ENCODE measurements at places on chromosomes 12 and 14.

GRCh38 chr14:76701981-76702380 lies 59.3 kb upstream of the VASH1 start:
- DNase-seq, result no peak

DNA sequence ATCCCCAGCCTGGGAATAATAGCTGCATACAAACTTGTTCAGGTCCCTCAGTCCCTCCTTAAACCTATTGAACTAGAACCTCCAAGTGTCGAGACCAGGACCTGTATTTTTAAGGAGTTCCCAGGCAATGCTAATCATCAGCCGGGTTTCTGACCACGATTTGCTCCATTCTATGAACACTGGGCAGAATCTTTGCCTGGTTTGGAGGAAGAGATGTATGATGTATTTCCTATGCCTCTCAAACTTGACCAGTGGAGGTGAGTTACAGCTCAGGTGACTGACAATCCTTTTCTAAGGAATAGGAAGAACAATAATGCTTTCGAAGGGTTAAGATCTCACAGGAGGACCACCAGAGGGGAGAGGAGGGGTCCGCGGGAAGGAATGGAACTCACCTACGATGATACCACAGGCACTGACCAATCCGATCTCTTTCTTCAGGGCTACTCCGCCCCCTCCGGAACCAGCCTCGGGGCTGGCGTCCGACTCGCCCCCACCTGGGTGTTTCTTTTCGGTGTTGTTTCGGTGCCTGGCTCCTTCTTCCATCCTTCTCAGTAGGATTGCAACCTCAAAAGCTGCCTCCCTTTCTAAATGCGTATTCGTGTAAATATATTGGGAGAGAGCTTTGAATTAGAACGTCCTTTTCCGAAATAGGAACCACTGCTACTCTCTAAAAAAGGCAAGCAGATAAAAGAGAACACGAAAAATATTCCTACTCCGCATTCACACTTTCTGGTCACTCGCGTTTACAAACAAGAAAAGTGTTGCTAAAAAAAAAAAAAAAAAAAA lies 895 bp downstream of the SLC7A8 start:
- peak; percentile 26 for DNase-seq

- no peak for DNase-seq
Measured at GRCh38 chr14:56118611-56119181, 485 bp downstream of the PELI2 start.

- DNase-seq, result no peak
Measured at GRCh38 chr14:101098177-101098576, 194.7 kb upstream of the RTL1 start.

DNA sequence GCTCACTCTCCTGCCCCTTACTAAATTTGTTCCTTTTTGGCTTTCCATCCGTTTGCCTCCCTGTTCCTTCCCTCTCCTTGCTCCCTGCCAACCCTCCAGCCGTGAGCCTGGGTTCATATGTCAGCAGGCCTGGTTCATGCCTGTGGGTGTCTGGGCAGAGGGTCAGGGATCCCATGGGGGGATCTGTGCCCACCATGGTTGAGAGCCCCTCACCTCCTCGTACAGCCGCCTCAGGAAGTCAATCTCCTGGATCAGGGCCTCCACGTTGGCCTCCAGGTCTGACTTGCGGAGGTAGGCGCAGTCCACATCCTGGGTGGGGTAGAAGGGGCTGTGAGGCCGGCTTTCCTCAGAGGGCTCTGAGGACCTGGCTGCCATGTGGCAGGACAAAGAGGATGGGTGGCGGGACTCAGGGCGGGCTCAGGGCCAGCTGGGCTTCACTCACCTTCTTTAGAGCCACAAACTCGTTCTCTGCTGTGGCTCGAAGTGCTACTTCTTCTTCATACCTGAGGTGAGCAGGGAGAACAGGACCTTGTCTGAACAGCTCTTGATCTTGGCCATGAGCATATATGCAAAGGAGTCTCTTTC lies 3.6 kb downstream of the KRT83 start:
- DNase-seq, result no peak

DNA sequence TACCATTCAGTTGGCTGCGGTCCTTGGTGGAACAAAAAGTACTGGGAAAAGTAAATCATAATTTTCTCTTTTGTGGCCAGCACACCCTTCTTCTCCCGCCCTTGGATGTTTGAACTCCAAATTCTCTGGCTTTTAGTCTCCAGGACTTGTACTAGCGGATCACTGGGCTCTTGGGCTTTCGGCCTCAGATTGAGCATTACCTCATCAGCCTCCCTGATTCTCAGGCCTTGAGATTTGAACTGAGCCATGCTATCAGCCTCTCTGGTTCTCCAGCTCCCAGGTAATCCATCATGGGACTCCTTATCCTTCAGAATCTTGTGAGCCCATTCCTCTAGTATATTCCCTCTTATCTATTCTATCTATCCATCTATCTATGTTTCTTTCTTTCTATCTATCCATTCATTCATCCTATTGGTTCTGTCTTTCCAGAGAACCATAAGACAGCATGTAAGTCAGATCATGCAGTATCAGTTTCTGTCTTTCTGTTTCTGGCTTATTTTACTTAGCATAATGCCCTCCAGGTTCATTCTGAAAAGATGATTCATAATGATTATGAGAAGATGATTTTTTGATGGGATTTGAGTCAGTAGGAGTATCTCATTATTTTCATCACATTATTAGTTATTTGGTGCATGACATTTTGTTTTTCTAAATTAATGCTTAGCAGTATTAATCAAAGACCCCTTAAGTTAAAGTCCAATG lies 814.9 kb downstream of the LRFN5 start:
- DNase-seq, result no peak

DNA sequence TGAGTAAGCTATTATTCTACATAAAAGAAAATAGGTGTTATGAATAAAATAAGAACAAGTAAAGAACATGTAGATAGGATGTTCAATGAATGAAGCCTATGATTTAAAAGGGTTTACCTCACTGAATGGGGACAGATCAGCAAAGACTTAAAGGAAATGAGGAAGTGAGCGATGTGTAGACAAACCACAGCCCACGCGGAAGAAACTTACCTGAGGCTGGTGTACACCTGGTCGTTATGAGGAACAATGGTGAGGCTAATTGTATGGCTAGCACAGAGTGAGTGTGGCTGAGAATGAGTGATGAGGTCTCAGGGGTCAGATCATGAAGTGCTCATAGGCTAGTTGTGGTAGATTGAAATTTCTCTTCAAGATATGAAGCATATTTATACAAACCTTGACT lies 221.7 kb downstream of the ALG10B start:
- DNase-seq, result no peak

DNA sequence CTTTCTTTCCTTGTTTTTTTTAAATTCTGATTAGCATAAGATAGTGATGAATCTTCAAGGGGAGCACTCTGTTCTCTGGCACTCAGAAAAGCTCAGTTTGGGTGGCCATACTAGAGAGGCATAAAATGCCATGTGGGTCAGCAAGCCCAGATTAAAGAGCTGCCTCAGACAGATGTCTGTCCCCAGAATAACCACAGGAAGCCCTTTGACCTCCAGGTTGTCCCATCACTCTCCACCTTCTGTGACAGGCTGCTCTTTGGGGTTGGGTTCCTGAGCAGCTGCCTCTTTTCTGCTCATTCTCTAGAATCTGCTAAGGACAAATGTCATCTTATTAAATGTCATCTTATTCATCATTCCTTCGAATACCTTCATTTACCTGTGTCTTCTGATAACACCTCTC lies 96.0 kb upstream of the PDZRN4 start:
- DNase-seq, result no peak

DNA sequence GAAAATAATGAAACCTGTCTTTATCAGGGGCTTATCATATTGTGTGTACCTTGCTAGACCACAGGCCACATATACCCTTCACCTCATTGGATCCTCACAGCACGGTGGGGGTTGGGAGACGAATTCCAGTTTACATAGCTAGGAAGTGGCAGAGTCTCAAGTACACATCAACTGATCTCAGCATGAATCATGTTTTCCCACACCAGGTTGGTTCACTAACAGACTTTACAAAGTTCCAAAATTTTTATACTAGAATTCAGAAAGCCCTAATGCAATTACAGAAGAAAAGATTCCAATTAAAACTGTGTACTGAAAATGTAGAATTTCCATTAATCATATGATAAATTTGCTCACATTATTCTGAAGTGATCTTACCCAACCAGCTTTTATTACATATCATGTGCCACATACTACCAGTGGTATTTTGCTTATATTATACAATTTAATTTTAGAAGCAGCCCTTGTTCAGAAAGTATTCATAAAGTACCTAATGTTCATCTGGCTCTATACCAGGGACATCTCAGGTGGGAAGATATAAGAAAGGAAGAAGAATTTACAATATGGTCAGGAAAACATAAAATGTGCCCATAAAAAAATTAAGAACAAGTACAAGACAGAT lies 196.2 kb downstream of the ITPR2 start:
- no peak for DNase-seq

DNA sequence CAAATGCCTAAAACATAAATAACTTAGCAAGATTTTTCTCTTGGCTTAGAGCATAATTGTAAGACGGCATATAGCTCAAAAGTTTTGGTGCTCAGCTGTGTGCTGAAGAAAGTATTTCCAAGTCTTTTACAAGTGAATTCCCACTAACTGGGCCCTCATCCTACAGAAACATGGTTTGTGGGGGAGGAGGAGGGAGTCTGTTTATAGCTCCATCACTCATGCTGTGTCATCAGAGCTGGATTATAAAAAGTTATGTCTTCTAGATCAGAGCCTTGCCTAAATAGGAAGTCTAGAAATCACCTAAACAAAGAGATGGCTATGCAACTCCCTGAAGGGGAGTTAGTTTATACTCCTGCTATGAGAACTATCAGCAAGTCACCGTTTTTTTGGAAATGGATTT lies 65.9 kb upstream of the OTOGL start:
- DNase-seq, result no peak

GRCh38 chr12:664075-664778 lies 982 bp upstream of the NINJ2 start:
- DNase-seq, result no peak

DNA sequence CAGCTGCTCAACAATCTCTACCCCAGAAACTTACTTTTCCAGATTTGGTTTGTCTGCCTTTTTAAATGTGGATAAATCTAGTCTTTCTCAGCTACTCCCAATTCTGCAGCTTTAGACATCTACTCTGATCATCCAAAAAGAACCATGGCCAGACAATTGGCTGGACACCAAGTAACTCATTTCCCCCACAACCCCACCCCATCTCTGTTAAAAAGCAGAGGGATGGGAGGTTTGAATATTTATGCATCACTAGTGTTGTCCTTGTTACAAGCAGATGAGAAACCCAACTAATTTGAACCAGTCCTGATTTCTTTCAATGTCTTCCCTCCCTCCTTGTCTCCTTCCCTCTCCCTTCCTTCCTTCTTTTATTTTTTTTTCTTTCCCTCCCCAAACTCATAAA lies 391.9 kb downstream of the GALC start:
- DNase-seq, result no peak

- DNase-seq, result no peak
Measured at GRCh38 chr12:44299524-44299923, 463.6 kb downstream of the TMEM117 start.

- no peak for DNase-seq
Measured at GRCh38 chr14:33062881-33063280, 124.2 kb downstream of the NPAS3 start.

DNA sequence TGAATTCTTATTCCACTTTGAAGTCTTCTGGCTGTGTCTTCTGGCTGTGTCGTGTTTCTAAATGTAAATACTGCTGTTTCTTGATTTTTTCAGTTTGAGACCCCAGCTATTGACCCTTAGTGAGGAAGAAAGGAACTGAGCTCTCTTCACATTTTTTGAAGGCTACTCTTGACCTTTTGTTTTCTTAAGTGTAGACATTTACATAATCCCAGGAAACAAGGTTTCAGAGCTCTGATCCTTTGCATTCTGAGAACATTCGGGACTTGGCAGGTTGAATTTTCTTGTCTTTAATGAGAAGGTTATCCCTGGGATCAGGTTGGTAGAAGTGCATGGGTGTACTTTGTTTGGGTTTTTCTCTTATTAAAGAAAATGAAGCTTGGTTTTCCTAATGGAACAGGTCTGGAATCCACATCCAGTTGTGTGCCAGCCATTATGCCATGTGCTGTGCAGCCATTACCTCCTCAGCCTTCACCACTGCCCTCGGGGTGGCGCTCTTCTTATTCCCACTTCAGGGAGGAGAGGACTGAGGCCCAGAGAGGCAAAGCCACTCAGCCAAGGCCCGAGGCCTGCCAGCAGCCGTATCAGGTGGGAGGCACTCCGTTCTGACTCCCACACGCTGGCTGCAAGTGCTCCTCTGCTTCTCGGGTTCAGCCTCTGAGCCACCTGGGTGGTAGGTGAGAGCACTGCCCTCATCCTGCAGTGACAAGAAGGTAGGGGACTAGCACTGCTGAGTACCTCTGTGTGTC lies 120.9 kb downstream of the BEGAIN start:
- no peak for DNase-seq

DNA sequence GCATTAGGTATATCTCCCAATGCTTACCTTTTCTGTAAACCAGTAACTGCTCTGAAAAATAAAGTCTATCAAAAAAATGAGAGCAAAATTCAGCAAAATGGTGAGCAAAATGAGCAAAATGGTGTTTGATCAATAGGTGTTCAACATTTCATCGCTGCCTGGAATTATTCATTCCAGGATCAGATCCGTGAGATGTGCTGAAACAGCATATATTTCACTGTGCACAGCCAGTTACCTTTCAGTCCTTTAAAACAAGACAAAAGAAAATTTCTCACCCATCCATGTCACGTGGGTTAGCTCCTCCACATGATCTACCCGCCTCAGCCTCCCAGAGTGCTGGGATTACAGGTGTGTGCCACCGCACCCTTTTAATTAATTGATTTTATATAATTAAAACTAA lies 8.1 kb upstream of the FGF23 start:
- DNase-seq, result no peak

DNA sequence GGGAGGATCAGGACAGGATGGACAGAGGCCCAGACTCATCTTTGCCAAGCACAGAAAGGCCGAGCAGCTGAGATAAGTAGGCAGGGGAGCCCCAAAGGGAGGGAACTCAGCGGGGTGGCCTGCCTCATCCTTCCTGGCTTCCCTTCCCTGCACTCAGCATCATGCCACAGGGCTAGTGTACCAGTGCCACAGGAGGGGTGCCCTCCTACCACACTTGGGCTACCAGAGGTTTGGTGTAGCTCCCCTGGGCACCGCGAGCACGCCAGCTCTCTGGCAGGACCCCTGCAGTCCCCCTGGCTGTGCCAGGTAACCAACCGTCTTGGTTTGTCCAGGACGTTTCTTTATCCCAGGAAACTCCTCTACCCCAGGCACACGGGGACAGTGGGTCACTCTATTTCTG lies 123.5 kb downstream of the ESRRB start:
- DNase-seq, result no peak

Data from NCI-H1694 treated with DMSO at 0.1 percent for 48 hours (cell line).